Thyroid gland (tissue), 4 donors: ENCODE measurements at places on chromosomes 3 and 15. TPM values are rescaled to one million over a fixed set of nuclear protein-coding genes. Genes with fewer than 3 reads are reported as not detected.

The TRIM42 gene
- total RNA-seq: not detected

The EPHA3 gene
- 37.9 TPM for total RNA-seq

The ABCF3 gene
- 83.4 TPM for total RNA-seq

The GRK7 gene
- not detected for total RNA-seq

The SPTSSB gene
- total RNA-seq: not detected

The FRMD5 gene
- total RNA-seq: not detected

The GOLGA6L10 gene
- total RNA-seq: 1.9 TPM

The TRPM1 gene
- not detected for total RNA-seq

The TMEM44 gene
- total RNA-seq: 11.0 TPM

The CA12 gene
- 0.33 TPM for total RNA-seq

The RTP4 gene
- total RNA-seq: 3.4 TPM

The SATB1 gene
- 115 TPM for total RNA-seq

The KBTBD8 gene
- total RNA-seq: 0.92 TPM

The AP3B2 gene
- total RNA-seq: 2.1 TPM

The TM6SF1 gene
- total RNA-seq: 11.6 TPM

The CCR8 gene
- total RNA-seq: not detected

The CYP19A1 gene
- 5.5 TPM for total RNA-seq

The THAP10 gene
- total RNA-seq: 3.9 TPM

The ZBTB20 gene
- total RNA-seq: 148 TPM

The ZNF710 gene
- total RNA-seq: 17.2 TPM

The LRRK1 gene
- total RNA-seq: 29.3 TPM

The ALS2CL gene
- 66.1 TPM for total RNA-seq

The GOLGA6A gene
- total RNA-seq: not detected

The COLQ gene
- 2.7 TPM for total RNA-seq

The PDE12 gene
- total RNA-seq: 28.9 TPM

The PPARG gene
- total RNA-seq: 26.7 TPM

The CAMK2N2 gene
- total RNA-seq: not detected

The HYAL2 gene
- total RNA-seq: 161 TPM

The CORO2B gene
- total RNA-seq: 9.4 TPM

The ZBBX gene
- total RNA-seq: not detected
